AG04450 (cell line): ENCODE measurements at places on chromosomes 13 and 19.

DNA sequence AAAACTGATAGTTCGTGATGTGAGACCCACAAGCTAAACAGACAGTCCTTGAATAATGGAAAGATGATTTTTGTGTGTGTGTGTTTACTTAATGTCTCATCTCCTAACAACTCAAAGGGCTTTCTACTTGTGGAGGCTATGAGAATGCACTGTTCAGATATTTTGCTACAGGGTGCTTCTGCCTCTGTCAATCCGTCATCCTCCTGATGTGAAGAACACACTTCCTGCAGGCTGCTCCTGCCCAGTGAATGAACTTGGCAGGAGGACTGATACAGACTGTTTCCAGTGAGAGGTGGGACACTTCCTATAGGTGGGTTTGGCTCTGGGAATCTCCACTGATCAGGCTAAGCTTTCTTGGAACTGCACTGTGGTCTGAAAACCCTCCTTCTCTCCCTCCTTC is 168.4 kb upstream of the STARD13 start:
- no peak for DNase-seq

DNA sequence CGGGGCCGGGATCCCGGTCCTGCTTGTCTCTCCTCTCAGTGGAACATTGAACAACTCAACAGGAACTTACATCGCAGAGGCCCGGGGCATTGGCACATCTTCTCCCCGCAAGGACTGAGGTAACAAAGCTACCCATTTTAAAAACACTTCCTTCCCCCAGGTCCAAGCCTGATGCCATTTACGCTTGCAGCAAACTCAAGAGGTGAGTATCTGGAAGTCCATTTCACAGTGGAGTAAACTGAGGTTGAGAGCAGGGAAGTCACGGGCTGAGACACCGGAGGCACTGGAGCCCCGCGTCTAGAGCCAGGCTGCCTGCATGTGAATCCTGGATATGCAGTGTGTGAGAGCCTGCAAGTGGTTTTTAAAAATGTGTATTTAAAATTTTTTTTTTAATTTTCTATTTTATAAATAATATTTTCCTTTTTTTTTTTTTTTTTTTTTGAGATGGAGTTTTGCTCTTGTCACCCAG is 492 bp upstream of the PGLYRP1 start:
- DNase-seq = no peak

DNA sequence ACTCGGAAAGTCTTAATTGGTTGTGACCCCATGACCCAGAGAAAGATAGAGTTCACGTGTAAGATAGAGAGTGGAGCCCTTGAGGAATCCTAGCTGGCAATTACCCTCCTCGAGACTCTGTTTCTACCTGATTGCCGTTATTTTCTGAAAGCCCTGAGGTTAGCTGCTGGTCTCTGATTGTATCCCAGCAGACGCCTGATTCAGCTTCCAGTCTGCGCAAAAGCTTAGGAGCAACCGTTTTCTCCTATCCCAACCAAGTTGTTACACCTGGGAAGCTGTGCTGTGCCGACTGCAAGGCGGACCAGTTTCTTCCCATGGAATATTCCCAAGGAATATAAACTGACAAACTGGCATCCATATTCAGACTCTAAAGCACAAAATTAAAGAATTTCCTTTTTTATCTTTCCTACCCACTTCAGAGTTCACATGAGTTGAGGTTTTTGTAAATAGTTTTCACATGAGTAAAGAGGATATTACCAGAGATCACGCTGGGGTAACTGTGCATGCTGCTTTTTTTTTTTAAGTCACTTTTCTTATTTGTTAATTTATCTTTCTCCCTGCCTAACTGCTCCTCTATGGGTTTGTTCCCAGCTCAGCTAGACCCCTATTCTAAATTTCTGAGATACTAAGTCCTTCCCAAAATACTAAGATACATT is 1.5 kb upstream of the TRPC4 start:
- DNase-seq = no peak

DNA sequence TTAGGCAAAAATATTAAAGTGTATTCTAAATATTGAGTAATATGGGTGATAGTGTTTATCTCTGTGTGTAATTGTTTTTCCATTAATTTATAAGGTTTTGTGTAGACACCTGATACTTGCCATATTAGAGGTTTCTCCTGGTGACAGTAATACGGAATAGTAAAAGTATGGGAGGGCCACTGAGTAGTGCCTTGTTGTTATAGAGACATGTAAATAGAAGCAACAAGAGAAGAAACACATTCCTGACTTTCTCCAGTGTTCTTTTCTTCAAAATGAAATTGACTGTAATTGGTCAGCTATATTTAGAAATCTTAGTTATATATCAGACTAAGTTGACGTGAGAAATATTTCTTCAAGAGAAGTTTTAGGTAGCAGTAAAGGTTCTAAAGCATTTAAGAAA is 18.5 kb downstream of the RNASEH2B start:
- DNase-seq = no peak

DNA sequence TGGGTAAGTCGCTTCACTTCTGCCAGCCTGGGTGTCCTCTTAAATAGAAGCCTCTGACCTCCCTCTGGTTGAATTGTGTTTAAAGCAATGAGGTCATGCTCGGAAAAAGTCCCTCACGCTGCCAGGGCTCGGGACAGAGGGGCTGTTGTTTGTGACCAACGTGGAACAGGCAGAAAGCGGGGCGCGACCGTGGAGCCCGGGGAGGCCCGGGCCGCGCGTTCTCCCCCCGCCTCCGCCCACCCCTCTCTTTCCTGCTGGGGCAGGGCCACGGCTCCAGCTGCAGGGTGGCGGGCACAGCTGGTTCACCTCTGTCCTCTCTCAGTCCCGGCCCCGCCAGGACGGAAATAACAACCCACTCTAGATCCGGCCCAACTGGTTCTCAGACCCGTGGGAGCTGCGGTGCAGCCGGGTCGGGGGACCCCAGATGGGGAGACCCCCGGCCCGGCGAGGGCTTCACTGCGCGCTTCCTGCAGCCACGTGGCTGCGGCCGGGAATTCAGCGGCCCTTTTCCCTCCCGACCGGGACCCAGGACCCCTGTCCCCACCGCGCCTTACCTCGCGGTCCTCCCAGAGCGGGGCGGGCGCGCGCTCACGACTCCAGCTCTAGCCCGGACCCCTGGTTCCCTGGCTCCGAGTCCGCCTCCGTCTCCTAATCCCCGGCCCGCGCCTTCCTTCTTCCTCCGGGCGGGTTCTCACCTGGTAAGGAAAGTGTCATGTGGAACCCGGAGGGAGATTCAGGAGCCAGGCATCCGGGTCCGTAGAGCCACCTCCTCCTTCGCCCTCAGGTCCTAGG is 1.9 kb downstream of the CDC42EP5 start:
- no peak for DNase-seq

- DNase-seq = no peak
Observed at GRCh38 chr19:48554385-48555091, 2.6 kb downstream of the SULT2B1 start.

- DNase-seq = no peak
Observed at GRCh38 chr13:52383366-52383765, 22.6 kb downstream of the THSD1 start.

GRCh38 chr13:83100237-83100636 is 782.0 kb downstream of the SLITRK1 start:
- no peak for DNase-seq

- DNase-seq = no peak
Observed at GRCh38 chr19:13765395-13766094, 1.2 kb downstream of the MRI1 start.

DNA sequence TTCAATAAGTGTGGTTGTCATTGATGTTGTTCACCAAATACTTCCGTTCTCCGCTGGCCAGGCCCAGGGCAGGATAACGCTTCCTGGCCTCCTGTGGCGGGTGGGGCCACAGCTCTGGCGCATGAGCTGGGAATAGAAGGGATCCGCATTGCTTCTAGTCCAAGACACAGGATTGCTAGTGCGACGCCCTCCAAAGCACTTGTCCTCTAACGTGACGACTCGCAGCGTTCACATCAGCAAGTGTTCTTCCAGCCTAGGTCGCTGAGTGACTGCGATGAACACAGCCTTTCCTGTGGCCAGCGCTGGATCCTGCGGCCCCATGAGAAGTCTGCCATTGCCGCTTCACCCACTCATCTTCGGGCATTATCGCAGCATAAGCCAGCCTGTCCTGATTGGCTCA is 39.4 kb downstream of the VSTM2B start:
- DNase-seq = no peak

DNA sequence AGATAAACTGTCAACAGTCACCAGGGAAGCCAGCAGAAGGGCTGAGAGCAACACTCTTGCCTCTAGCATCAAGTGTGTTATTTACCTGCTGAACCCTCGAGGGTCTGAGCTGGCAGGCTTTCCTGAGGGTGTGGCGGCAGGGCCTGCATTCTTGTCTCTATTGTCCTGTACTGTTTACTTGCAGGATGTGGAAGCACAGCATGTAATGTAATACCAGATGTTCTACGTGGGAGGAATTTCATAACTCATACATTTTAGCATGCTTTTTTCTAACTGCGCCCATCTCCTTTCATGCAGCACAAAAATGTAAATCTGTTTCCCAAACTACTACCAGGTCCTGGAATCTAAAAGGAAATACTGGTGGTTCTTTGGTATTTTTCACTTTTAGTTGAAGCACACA is 153.1 kb downstream of the RGCC start:
- peak; percentile 94 for DNase-seq

DNA sequence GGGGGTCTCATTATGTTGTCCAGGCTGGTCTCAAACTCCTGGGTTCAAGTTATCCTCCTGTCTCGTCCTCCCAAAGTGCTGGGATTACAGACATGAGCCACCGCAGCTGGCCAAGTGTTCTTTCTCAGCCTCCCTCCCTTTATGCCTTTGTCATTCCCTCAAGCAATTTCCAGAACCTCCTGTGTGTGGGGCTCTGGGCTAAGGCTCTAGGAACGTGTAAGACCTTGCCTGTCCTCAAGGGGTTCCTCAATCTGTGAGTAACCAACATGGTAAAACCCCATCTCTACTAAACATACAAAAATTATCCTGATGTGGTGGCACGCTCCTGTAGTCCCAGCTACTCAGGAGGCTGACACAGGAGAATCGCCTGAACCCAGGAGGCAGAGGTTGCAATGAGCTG is 15.5 kb upstream of the SPACA4 start:
- DNase-seq = no peak

DNA sequence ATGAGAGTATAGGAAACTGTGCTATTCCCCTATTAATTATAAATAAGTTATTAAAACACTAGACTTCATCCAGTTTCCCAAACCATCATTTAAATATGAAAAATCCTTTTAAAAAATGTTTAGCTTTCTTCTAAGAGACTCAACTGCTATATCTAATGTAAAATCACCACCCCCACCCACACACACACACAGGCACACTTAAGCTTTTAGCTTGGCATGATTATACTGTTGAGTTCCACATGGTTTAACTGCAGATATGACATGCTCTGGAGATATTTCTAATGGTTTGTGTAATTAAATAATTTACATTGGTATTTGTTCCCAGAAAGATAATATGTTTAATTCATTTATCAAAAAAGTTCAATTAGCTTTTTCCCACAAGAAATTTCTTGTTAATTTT is 1700.1 kb upstream of the SLC10A2 start:
- DNase-seq = no peak

DNA sequence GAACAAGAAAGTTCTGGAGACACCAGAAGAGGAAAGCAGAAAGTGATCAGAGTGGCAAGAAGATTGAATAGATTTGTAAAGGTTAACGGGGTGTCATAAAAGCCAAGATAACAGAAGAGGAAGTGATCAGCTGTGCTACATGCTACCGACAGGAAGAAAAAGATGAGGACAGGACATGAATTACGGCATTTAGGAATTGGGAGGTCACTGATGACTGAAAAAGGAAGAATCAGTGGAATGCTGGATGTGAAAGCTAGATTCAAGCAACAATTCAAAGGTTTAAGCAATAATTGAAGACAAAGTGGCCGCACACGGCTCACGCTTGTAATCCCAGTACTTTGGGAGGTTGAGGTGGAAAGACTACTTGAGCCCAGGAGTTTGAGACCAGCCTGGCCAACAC is 15.1 kb downstream of the ZNF160 start:
- DNase-seq = no peak

DNA sequence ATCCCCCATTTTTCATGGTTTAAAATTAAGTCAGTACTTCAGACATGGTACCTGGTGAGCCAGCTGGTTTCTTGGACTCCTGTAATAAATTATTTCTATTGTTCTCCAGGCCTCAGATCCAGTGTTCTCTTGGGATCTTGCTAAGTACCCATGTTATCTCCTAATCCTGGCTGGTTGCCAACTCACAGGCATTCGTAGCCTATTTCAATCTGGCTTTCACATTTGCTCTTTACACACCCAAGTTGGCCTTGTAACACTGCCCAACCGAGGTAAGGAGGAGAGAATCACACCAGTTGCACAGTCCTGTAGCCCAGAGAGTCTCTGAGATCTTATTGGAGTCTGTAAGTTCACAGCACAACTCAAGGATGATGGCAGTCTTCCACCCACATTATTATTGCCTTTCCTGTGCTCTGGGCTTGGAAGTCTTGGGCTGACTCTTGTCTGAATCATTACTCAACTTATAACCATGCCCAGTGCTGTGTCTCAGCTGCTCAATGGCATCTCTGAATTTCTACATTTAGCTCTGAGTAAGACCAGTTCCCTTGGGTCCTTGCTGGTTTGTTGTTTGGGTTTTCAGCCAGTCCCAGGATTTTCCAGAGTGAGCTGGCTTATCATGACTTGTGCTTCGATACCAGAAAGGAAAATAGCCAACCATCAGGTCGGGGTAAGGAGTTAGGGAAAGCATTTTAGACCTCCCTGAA is 76.6 kb upstream of the KLF12 start:
- DNase-seq = peak; percentile 76

- DNase-seq = no peak
Observed at GRCh38 chr13:46716821-46717220, 80.1 kb downstream of the ESD start.

DNA sequence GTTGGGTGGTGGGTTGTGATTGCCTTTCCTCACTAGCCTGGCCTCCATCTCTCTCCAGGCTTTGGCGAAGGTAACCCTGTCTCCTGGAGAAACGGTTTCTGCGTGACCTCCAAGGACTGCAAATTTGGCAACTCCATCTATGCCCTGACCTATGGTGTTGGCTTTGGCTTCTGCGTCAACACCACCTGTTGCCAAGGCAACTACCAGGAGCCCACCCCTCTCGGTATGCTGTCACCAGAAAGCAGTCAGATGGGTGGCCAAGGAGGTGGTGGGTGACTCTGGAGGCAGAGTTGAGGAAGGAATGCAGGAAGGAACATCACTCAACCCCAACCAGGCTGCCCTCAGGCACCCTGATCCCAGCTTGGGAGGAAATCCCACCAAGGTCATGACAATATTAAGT is 18.6 kb upstream of the IRGC start:
- DNase-seq = no peak

- no peak for DNase-seq
Observed at GRCh38 chr19:10508707-10509106, 5.6 kb upstream of the KEAP1 start.

DNA sequence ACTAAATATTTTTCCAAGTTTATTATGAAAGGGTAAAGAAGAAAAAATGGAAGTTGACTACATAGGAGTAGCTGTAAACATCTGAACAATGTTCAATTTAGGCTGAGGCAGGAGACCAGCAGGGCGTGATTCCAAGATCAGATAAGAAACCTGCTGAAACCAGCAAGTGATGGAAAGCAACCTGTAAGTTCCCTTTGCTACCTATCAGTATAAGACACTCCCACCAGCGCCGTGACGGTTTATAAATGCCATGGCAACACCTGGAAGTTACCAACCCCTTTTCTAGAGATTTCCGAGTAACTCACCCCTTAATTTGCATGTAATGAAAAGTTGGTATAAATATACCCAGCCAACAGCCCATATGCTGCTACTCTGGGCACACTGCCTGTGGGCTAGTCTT is 1.1 kb upstream of the ZNF45 start:
- DNase-seq = no peak
